ENCODE measurements at places on chromosomes 4 and X.

- DNase-seq = no peak
Observed at GRCh38 chr4:186934841-186935443, 211.3 kb upstream of the FAT1 start.

- DNase-seq = no peak
Observed at GRCh38 chrX:11446336-11446735, 153.1 kb downstream of the AMELX start.

GRCh38 chr4:168521721-168522120 is 24.9 kb downstream of the PALLD start:
- DNase-seq = no peak

DNA sequence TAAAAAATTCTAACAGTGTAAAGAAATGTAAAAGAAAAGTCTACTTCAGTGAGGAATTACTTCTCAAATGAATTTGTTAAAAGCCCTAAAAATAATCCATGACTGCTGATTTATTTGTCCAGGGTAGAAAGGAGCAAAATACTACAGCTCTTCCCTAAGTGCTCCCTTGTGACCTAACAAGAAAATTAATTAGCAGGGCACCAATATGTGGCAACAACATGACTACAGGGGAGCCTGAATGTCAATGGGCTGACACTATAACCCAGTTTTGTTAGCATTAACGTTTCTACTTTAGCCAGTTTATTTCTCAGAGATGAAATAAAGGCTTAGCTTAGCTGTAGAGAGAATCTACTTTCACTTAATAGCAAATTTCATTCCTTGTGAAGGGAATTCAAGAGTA is 918.9 kb upstream of the EPHA5 start:
- no peak for DNase-seq

DNA sequence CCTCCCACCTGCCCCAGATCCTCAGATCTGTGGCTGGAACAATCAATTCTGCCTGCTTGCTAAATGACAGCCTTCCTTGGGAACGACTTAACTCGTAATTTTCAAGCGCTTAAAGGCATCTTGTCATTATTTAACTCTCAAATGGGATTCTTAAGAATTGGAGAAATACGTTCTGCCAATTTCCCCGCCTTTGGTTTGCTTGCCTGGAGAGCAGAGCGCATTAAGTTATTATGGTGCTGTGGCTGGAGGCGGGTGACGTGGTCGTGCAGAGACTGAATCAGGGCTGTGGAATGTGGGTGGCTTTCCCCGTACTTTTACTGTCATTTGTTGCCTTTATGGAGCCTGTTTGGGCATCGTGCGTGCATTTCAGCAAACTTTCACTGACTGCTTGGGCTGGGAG is 78.9 kb upstream of the PSAPL1 start:
- DNase-seq = no peak

DNA sequence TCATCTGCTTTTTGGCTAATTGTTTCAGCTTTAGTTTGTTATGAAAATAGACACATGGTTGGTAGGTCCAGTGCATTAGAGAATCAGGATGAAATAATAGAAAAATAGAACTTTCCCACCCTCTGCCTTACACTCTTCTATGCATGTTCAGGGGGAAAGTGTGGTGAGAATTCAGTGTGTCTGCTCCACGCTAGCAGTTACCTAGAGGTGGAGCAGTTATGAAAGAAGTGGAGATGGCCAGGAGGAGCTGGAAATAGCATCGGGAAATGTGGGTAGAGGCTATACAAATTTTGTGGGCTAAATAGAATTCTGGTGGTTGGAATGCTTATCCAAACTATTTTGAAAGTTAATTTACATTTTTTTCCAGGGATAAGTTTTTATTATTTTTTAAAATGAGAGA is 91.4 kb upstream of the MAD2L1 start:
- no peak for DNase-seq

DNA sequence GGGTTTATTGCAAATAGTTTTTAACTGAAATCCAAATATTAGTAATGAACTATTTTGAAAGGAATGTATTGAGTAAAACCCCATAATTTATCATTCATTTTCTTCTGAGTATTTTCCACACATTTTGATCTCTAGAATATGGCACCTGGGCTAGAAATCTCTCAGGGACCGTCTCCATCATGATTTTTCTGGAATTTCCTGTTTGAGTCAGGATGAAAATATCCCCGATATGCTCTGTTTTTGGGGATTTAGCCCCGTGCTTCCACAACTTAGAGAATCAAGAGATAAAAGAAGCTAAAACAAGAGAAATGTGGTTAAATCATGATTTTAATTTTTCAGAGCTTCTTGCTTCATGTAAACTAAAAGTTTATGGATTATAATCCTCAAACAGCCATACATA is 114.2 kb downstream of the SPCS3 start:
- DNase-seq = no peak

GRCh38 chrX:153685751-153686696 is 1.7 kb upstream of the SLC6A8 start:
- DNase-seq = no peak

- no peak for DNase-seq
Observed at GRCh38 chr4:173264245-173264644, 69.9 kb downstream of the HMGB2 start.

DNA sequence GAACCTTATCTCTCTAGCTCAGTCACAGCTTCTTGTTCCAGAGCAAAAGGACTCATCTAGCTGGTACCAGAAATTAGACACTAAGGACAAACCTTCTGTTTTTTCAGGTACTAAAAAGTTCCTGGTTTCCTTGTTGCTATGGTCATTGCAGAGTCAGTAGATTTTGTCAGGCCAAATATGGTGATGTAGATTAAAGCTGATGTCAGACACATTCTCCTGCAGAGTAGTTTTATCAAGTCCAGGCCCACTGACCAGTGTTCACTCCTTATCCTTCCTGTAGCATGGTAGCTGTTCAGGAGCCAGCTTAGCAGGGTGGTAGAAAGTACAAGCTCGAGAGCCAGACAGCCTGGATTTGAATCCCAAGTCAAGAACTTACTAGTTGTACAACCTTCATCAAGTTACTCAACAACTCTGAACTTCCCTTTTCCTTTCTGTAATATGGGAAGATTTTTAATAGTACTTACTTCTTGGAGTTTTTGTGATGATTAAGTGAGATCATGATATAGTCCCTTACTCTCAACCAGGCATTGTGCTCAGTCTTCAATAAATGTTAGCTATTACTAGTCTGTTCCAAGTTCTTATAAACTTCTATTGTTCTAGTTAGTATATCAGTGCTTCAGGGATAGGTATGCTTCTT is 17.9 kb downstream of the OCRL start:
- DNase-seq = no peak

GRCh38 chr4:23232987-23233386 is 540.2 kb downstream of the GBA3 start:
- DNase-seq = no peak

GRCh38 chr4:147160908-147161513 is 215.3 kb upstream of the TTC29 start:
- no peak for DNase-seq

- no peak for DNase-seq
Observed at GRCh38 chrX:44967221-44967620, 94.2 kb downstream of the KDM6A start.

DNA sequence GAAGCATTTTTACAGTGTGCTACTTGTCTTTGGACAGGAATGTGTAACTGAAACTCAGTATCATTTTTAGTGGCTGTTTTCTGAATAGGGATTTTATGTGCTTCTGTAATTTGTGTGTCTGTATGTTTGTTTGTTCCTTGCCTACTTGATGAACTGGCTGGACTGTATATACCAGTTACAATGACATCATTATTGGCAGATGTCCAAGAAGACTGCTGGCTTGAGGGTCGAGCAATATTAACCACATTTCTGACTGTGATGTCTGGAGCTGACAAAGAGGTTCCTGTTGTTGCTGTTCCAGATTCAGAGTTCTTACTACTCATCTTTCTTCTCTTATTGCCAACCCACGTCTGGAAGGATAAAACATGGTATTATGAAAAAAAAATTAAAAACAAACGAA is 33.0 kb downstream of the HDX start:
- no peak for DNase-seq

DNA sequence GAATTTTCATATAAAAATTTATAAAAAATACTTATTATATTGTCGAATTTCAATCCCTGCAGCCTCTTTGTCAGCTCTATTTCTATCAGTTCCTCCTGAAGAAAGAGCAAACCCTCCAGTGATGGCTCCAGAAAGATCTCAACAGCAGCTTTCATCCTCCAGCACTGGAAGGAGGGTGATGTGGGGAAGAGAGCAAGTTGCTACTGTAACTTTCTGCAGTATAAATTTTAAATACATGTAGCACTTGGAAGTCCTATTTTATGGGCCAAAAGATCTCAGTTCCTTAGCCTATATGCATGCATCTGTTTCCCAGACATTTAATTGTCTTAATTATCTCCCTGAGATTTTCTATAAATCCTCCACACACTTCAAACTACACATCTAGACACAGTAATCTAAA is 13.7 kb upstream of the ODAM start:
- DNase-seq = no peak

GRCh38 chrX:75155447-75155826 is 646 bp downstream of the ABCB7 start:
- no peak for DNase-seq

GRCh38 chr4:34732176-34732950 is 1512.0 kb downstream of the ARAP2 start:
- DNase-seq = no peak

- no peak for DNase-seq
Observed at GRCh38 chrX:118565853-118566252, 70.2 kb downstream of the DOCK11 start.

DNA sequence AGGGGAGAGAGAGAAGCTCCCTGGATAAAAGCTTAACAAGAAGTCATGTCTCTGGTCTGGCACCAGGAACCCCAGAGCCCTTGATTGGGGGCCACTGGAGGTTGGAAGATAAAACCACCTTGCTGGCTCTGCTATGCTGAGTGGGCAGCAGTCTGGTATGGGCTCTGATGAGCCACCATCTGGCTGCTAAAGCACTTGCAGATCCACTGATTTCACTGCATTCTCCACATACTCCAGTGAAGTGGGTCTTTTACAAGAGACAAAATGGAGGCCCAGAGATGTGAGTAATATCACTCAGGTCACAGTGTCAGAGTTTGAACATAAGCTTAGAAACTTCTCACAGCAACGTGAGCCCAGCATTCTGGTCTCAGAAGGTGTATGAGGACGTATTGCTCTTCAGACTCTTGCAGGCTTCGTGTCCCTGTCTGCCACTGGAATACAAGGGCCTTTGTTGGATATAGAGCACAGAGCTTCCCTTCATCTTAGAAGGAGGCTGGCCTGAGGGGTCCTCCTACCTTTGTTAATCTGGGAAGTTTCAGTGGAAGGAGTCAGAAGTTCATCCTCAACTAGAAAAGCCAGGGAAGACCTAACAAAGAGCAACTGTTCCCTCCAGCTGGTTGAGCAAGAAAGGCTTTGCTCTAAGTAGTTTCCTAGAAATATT is 11.8 kb downstream of the CLDN2 start:
- no peak for DNase-seq

DNA sequence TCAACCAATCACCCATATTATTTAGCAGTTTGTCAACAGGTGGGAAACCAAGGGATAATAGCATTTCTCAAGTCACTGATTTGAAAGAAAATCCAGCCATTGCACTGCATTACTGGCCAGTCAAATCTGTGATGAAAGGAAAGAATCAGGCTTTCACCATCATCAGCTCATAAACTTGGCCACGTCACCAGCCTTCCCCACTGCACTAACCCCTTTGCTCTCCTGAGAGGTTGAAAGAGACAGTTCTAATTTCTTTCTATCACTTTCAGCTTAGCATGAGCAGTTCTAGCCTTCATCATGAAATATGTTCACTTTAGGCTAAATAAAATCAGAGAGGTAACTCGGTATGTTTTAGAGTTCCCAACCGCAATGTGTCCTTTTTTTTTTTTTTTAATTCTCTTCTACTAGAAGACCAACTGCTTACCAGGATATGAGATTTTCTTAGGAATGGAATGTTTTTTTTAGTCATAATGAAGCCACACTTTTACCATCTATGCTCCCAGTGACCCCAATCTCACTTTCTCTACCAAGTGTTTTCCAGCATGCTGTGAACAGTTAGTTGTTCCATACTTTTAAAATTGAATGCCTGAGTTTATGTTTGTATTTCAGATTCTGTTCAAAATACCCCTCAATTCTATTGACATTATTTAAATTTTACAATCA is 55.7 kb upstream of the SLC7A11 start:
- DNase-seq = no peak

Measured in type B pancreatic cell (in vitro differentiated cells).